HCT116 (cell line): ENCODE measurements at places on chromosomes 16 and 17.

DNA sequence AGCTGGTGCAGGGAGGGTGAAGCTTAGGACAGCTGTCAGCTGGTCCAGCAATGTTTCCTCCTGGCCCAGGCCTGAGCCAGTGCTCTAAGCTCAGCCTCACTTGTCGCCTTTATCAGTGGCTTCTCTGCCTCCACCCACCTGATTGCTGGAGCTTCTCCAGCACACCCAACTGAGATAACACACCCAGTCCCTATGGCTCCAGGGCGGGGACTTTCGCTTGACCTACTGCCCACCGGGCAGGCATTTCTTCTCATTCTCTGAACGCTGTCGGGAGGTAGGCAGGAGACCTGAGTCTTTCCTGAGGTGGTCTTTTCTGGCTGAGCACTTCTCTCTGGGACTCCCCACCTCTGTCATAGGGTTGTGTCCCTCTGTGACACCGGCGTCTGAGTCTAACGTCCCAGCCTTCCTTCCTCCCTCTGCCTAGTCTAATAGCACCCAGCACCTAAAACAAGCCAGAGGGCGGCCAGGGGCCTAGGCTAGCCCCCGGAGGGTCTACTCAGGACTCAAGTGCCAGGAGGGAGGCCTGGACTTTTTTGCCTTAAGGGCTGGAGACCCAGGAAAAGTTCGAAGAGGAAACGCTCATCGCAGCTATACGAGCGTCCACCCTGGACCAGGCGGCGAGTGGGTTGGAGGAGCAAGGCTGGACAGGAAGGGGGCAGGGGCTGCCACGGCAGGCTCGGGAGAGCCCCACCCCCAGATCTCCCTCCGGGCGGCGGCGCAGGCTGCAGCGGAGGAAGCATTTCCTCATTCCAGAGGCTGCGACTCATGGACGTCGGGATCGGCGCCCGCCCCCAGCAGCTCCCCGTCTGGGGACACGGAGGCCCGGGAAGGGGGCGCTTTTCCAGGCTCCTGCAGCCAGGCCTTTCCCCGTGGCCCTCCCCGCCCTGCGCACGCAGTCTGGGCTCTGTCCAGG, 756 bp downstream of the TAX1BP3 start:
- DNase-seq = no peak

DNA sequence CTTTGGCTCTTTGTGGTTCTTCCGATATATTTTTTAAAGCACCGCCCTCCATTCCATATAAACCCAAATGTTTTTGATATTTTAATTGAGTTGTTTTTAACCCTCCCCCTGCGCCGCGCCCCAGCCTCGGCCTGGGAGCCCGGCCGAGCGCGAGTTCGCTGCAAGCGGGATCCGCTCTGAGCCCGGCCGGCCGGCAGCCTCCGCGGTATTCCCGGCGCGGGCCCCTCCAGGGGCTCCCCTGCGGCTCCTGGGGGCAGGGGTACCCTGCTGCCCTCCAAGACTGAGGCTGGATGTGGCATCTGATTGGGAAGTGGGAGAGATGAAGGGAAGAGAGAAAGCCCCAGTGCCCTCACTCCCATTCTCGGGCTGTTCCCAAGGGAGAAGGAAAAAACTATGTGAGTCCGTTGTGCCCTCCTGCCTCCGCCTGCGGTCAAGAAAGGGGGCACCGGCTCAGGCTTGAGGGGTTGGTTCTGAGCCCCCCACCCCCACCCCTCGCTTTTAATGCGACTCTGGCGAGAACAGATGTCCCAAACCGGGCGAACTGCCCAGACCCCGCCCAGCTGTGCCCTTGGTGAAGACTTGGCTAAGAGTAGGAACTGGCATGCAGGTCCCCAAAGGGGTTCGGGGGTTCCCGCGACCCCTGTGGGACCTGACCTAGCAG, 8.6 kb downstream of the NEUROD2 start:
- DNase-seq = no peak

GRCh38 chr16:2963723-2964474, at the start of gene KREMEN2:
KREMEN2 (plus strand) TSS chr16:2964275; CDS start chr16:2964521, 246 bp downstream.
- DNase-seq = peak; percentile 74

DNA sequence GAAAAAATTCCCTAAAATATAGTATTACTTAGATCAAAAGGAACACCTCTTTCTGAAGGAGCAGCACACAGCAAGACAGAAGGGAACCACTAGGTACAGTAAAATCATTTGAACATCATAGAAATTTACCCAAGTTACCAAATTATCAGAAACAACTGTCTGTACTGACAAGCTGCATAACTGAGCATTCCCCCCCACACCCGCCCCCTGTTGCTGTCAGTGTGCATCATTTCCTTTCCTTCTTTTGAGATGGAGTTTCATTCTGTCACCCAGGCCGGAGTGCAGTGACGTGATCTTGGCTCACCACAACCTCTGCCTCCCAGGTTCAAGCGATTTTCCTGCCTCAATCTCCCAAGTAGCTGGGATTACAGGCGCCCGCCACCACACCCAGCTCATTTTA, 120.7 kb downstream of the TRIM37 start:
- DNase-seq = no peak

DNA sequence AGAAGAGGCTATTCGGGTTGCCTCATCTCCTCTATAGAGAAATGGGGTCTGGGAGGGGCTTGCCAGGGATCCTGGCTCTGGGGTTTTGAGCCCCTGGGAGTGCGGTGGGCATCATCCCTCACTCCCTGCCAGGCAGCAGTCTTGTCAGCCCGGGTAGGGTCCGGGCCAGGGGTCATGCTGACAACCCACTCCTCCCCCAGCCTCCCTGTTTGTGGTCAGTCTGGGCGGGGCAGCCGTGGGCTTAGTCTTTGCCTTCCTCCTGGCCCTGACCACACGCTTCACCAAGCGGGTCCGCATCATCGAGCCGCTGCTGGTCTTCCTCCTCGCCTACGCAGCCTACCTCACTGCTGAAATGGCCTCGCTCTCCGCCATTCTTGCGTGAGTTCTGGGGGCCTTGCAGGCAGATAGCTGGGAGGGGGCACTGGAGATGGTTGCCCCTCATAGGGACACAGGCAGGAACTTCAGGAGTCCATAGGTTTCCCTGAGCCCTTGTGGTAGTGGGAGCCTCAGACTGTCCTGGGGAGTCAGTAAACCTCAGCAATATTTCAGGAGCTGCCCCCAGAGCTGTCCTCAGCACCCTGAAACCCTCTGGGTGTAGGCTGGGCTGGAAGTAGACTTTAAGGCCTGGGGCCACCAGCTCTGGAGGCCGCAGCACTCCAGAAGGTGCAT, 6.9 kb downstream of the SLC9A5 start:
- no peak for DNase-seq

GRCh38 chr17:27985736-27986399, 56.6 kb upstream of the NLK start:
- DNase-seq = no peak

GRCh38 chr17:7323731-7324437, 5.3 kb downstream of the NEURL4 start:
- DNase-seq = no peak
